NCI-H2029 (cell line): ENCODE measurements at places on chromosomes 2 and 18.

DNA sequence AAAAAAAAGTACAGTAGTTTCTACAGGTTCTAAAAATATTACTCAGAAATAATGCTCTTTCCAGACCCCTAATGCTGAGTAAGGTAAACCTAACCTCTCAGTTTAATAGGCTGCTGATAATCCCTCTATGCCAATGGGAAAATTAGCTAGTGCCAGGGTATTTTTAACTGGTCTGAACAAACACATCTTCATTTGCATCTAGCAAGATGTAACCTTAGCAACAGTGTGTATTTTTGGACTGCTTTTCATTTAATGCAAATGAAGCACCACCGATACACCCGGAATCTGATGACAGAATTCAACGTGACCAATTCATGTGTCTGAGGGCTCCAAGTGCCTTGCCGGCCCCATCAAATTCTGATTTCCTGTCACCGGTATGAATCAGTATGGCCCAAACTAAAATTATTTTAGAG, 47.4 kb upstream of the CYRIA start:
- no peak for DNase-seq

- DNase-seq: no peak
Observed at GRCh38 chr2:18889565-18890332, 300.4 kb upstream of the NT5C1B start.

DNA sequence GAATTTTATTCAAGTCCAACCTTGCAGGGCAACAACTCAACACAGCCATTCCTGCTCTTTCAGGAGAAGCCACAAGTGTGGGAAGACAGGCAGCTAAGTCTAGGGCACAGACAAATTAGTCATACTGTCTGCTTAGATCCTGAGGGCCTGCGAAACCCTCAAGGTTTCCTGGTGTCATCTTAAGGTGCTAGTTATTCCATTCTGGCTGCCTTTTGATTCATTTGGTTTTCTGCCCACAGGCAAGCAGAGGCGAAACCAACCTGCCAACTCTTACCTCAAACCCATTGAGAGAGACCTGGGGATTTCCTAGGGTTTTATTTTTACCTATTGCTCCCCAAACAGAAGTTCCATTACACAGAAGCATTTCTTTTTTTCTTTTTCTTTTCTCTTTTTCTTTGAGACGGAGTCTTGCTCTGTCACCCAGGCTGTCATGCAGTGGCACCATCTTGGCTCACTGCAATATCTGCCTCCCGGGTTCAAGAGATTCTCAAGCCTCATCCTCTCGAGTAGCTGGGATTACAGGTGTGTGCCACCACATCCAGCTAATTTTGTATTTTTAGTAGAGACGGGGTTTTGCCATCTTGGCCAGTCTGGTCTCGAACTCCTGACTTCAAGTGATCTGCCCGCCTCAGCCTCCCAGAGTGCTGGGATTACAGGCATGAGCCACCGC, 23.7 kb upstream of the SCYGR1 start:
- DNase-seq: no peak

- DNase-seq: no peak
Observed at GRCh38 chr2:100042562-100042961, 99.8 kb downstream of the AFF3 start.

DNA sequence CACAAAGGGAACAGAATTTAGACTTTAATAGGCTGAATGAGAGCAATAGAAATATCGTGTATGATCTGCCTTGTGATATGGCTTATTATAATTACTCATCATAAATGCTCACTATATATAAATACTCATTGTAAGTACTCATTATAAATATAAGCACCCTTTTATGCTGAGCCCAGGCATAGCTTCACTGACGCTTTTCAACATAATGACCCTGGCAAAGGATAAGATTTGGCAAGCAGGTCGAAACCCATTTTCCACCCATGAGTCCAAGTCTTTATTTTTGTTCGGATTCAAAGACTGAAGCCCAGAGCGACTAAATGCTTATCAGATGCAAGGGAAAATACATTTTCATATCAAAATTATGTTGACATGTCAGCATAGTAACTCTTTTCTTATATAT, 500.4 kb downstream of the SLC4A3 start:
- DNase-seq: no peak

GRCh38 chr2:52345676-52346075, 1313.7 kb upstream of the NRXN1 start:
- DNase-seq: no peak

- no peak for DNase-seq
Observed at GRCh38 chr18:37712776-37713175, 147.2 kb upstream of the CELF4 start.

- no peak for DNase-seq
Observed at GRCh38 chr2:19580264-19580663, 221.8 kb upstream of the OSR1 start.

DNA sequence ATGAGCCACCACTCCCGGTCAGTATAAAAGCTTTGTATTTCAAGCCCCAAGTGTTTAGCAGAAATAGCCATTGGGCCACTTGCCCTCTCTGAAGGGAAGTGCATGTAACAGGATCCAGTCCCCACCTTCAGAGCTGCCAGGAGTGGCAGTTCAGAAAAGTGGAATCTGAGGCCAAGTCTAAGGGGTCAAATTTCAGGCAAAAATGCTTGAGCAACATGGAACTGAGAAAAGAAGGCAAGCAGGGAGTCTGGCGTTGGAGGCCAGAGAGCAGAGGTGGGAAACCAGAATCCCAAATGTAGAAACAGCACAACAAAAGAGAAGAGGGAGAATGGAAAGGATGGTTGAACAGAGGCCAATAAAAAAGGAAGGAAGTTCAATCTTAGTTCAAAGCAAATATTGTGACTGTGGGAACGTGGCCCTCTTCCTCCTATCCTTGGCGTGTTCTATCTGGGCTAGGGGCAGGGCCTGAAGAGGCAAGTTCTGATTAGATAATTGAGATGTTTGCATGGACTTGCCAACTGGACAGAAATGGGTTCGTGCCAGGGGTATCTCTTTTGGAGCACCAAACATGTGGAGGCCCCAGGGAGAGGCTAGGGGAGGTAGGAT, 102.2 kb downstream of the AP1S3 start:
- DNase-seq: no peak

DNA sequence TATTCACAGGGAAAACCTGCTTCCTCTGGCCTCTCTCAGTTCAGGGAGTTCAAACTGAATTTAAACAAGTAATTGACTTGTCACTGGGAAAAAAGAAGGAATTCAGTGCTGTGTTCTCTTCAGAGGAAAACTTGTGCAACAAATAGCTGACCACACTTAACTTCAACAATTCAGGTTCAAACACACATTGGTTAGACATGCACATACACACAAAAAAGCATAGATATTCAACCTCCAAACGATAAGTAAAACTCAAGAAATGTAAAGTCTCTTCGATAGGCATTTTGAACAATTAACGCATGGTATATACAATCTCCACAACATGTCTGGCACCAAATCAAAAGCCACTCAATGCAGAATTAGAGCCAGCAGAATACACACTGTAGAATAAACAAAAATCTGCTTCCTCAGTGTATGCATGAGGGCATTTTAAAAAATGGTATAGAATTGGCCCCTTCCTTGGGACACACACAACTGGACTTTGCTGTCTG, 269.0 kb downstream of the TCF4 start:
- DNase-seq: no peak

- DNase-seq: no peak
Observed at GRCh38 chr2:238098901-238099713, 1.0 kb upstream of the ESPNL start.

- peak; percentile 44 for DNase-seq
Observed at GRCh38 chr2:24409700-24410556, 49.6 kb upstream of the ITSN2 start.

DNA sequence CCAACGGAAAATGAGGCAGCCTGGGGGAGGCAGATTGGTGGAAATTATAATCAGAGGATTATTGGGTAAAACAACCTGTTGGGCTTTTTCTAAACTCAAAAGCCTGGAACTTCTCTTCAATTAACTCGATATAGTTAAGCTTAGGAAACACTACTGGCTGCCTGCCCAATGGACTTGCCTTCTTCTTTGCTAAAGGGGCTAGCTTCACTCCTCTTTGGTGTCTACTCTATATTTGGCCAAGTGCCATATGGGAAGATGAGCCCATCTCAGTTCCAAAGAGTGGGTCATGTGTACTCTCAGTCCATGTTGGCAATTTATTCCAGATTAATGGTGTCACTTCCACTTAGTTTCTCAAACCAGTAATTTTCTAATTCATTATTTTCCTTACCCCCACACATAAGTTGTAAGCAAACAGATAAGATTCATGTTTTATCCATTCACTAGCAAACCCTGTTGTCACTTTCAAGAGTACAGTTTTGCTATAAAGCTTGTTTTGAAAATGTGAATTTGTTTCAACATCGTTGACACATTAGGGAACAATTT, 34.3 kb downstream of the DARS1 start:
- DNase-seq: peak; percentile 26

DNA sequence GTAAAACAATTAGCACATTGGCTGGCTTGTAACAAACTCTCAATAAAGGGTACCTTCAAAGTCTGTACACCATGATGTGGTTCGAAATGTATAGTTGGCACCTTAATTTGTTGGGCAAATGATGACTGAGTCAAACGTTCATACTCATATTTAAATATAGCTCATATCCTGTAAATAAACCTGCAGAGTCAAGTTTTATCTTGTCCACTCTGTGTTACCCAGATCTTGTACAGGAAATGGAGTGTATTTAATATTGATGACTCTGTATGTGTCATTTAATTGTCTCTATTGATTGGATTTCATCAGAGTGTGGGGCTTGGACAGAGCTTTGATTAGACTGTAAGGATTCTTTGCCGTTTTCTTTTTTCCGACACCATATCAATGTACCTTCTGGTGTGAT, 805.6 kb upstream of the ZEB2 start:
- DNase-seq: no peak

GRCh38 chr2:159961037-159961436, 101.4 kb downstream of the PLA2R1 start:
- DNase-seq: no peak

DNA sequence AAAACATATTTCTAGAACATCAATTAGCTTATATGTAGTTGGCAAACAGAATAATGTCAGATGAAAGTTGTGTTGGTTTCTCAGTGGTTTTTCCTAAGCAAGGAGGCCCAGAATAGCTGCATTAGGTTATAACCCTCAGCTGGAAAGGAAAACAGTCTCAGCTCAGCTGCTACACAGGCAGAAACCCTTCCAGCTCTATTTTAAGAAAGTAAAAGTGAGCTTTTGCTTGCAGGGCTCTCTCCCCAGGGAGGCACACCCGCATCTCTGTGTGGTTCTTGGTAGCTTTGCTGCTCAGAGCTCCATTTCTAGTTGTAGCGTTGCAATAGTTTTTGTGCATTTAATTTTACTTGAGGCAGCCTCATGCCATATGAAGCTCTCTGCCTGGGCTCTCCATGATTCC, 54.6 kb downstream of the PIKFYVE start:
- DNase-seq: no peak

DNA sequence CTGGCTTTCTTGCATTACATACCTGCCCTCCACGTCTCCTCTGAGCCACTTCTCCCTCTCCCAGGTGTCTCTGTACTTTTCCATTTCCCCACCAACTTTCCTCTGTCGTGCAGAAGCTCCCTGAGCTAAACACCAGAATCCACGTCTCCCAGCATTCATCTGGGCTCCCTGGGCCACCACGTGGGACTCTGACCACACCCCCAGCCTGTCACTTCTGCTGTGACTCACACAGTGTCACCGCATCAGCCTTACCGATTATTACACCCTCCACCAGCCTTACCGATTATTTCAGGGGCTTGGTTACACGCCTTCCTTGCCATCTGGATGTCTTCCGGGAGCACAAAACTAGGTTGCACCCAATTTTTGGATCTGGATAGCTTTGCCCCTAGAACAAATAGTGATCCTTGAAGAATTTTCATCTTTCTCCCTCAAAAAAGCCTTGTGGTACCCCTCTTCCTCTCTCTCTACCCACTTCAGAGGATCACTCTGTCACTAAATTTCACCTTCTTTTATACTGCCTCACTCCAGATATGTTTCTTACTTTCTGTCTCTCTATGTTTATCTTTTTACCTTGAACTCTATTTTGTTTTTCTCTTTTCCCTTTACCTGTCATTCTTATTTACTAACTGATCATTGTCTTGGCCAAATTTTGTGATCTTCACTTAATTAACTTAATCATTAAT, 136.9 kb upstream of the CAB39 start:
- DNase-seq: no peak

DNA sequence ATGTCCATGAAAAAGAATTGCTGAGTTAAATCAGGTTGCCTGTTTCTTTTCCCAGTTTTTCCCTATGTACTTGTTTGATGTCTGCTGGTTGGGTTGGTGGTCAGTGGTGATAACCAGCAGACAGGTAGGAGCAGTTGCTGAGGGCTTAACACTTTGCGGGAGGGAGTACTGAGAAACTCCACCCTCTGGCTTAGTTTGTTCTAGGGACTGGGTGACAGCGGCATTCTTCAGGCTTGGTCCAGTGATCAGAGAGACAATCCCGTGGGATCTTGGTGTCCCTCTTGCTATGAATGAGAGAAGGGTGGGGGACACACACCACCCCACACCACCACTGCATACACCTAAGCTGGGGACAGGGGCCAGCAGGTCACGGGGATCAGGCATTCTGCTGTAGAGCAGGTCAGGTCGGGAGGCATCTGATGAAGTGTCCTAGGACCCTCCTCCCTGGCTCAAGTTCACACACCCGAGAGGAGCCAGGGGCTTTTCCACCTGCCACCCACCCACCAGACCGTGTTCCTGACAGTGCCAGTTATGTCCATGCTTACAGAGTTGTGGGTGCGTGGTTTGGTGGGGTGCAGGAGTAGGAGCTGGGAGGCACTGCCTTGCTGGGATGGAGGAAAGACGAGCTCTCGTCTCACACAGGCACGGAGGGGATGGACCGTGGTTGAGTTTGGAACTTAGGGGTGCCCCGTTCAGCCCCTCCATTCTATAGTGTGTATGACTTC, 21.3 kb upstream of the ALLC start:
- DNase-seq: no peak

GRCh38 chr2:213420828-213421385, 136.6 kb downstream of the SPAG16 start:
- DNase-seq: no peak

- DNase-seq: no peak
Observed at GRCh38 chr2:136126421-136126926, 8.5 kb upstream of the CXCR4 start.

DNA sequence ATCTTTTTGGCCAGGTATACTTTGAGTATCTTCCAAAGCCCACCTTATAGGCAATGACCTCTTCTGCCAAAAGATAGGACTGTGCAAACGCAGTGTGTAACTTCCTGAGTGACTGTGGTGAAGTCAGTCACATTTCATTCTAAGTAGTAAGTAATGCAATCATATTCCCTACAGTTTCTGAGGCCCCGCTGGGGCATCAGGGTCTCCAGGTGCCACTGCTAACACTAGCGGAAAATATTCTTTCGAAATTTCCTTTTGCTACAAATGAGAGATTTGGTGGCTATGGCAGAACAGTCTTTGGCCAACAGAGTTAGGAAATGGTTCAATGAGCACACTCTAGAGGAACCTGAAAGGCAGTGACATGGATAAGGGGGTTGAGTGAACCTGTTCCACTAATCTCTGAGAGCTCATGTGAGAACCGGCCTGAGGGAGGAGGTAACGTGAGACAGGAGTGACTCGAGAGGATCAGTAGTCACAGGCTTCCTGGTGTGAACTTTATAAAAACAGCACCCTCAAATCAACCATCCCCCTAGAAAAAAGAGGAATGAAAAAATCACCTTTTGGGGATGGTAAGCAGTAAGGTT, 102.6 kb upstream of the LPIN2 start:
- no peak for DNase-seq
